ENCODE measurements at places on chromosomes 5 and 9.

DNA sequence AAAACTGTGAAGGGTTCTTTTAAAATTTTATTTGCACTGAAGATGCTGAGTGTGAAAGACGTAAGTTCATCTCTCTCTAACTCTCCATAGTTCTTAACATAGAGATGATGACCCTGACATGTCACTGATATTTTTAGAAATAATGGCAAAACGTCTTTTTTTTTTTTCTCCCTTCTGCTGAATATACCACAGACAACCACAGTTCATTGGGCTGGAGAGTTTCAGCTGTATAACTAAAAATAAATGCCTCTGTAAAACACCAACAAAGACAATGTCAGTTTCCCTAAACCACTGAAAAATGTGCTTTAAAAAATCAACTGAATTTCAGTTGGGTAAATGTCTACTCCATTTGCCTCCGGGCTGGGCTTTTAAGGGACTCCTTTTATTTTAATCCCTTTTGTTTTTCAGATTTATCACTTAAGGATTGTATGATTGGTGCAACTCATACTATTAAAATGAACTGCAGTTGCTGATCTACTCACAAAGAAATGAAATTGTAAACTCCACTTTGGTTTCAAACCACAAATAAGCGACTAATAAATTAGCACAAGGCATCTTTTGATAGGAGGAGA, 830.9 kb upstream of the WWC1 start:
- DNase-seq: no peak

DNA sequence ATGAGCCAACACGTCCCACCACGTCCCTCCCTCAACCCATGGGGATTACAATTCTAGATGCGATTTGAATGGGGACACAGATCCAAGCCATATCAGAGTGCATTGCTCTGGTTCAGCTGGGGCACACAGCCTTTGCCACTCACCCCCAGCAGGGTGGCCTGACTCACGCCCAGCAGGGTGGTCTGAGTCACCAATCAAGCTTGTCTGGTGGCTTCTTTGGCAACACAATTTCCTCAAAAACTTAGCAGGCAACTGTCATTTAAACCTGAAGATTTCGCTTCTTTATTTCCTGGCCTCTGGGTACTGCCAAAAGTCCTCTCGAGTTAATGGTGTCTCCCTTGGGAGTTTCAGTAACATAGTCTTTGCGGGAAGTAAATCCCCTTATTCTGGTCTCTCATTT, 16.3 kb upstream of the SEMA5A start:
- DNase-seq: no peak

- no peak for DNase-seq
Observed at GRCh38 chr9:131112374-131113154, 12.8 kb upstream of the NUP214 start.

DNA sequence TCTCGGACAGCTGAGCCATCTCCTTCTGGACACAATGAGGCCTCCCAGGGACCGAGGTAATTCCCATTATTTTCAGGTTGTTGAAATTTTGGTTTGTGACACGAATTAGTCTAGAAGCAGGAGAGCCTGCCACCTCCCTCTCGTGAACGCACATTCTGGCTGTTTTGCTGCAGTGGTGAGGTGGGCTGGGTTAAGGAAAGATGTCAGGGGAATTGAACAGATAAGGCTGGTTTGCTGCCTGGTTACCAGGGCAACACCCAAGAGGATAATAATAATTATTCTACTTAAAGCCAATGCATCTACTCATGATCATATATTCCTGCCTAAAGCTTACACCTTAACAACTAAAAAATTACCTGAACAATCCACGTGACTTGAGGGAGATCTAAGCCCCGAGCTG, 38.1 kb downstream of the DDX31 start:
- DNase-seq: no peak

GRCh38 chr9:131987232-131987631, 92.4 kb downstream of the MED27 start:
- no peak for DNase-seq

GRCh38 chr5:51033215-51033614, 350.0 kb upstream of the ISL1 start:
- no peak for DNase-seq

DNA sequence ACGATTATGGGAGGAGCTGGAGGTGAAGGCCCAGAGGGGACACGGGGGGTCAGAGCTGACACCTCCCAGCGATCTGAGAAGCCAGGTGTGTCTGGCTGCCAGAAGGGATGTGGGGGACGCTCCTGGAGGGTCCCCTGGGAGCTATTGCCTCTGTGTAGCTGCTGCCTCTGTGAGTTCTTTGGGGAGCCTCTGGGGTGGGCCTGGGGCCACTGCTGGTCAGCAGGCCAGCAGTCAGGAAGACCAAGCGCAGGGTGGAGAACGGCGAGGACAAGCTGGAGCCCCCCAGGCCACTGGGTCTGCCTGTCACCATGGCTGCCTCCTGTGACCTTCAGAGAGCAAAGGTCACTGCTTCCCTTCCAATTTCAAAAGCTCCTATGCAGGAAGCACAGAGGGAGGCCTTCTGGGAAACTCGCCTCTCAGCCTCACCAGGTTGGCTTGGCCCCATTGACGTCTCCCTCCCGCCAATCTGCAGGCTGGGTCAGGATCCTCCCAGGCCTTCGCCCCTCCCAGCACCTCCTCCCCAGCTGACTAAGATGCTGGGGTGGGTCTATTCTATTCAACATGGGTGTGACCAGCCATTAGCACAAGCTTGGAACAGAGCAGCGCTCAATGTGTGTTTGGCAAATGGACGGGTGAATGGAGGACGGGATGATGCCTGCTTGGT, 126.4 kb downstream of the GAPVD1 start:
- DNase-seq: no peak

GRCh38 chr9:36845844-36846243, 188.2 kb downstream of the PAX5 start:
- DNase-seq: no peak

GRCh38 chr9:18675973-18676372, 202.0 kb downstream of the ADAMTSL1 start:
- DNase-seq: no peak

- DNase-seq: no peak
Observed at GRCh38 chr5:154479160-154479943, 1.3 kb upstream of the HAND1 start.

DNA sequence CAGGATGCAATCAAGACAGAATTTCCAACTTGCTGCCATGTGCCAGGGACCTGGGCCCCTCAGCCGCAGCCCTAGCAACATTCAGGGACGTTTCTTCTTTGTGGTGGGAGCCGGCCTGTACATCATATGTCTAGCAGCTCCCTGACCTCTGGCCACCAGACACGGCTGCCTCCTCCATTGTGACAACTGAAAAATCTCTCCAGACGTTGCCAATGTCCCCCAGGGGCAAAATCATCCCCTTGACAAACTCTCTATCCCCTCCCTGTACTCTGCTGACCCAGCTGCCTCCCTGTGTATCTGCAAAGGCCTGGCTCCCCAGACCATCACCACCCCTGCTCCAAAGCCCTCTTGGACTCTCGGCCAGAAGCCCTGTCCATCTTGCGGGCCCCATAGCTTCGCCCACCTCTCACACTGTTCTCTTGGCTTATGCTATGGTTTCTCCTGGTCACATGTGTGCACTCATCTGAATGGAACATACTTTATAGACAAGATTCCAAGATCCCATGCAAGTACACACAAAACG, 40.8 kb downstream of the BICD2 start:
- no peak for DNase-seq

GRCh38 chr9:92680166-92681119, 10.5 kb upstream of the IPPK start:
- DNase-seq: no peak

DNA sequence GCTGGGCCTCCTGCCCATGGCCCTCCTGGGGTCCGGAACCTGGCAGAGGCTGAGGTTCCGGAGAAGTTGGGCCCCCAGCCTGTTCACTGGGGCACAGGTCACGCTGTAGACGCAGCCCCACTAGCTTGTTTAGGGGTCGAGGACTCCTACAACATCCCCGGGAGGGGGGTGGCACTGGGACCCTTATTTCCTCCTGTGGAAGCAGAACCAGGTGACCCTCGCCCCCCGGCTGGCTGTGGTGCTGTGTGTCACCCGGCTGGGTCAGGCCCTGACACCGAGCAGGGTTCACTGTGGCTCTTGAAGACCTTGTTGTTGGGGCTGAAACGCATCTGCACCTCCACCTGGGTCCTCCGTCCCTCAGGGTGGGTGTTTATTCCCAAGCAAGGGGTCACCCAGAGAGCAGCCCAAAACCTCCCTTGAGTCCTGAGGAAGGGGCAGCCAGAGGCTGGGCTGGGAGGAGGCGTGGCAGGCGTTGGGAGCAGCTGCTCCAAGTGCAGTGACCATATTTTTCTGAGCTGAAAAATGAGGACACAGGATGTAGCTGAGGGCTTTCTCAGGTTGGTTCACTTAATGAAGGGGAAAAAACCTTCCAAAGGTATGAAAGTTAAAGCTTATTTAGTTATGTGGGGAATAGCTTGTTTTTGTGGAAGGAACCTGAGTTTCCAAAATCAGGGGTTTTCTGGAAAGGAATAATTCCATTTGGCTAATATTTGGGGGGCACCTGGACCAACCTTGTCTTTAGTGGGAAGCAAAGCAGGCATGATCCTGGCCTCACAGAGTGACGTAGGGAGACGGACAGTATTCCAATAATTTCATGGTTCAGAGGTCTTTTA, 164.7 kb upstream of the IER5L start:
- no peak for DNase-seq

- no peak for DNase-seq
Observed at GRCh38 chr9:12922224-12922866, 147.5 kb downstream of the LURAP1L start.

GRCh38 chr5:146340260-146341081, 1.8 kb downstream of the POU4F3 start:
- DNase-seq: no peak

DNA sequence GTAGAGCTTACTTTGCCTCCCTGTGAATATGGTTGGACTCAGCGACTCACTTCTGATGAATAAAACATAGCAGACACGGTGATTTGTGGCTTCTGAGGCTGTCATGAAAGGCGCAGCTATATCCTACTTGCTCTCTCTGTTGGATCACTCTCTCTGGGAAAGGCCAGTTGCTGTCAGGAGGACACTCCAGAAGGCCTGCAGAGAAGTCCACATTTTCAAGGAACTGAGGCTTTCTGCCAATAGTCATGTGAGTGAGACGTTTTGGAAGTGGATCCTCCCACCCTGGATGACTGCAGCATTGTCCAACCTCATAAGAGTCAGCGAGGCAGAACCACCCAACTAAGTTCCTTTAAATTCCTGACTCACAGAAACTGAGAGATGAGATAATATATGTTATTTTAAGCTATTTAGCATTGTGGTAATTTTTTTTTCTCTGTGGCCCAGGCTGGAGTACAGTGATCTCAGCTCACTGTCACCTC, 156.0 kb upstream of the MAST4 start:
- no peak for DNase-seq

DNA sequence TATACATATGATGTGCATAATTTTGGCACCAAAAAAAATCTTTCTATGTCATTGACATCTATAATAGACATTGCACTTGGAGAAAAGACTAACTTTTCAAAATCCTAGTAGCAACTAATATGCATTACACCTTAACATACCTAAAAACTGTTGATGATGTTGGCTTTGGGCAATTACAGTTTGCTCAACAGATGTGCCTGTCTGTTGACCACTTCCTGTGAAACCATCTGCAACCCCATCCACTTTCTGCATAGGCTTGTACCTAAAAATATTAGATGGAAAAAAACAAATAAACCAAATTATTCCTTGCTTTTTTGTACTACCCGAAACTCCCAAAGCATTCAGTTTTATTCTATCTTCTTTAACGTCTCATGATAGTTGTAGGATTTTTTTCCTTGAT, 248.6 kb downstream of the RFX3 start:
- DNase-seq: no peak

DNA sequence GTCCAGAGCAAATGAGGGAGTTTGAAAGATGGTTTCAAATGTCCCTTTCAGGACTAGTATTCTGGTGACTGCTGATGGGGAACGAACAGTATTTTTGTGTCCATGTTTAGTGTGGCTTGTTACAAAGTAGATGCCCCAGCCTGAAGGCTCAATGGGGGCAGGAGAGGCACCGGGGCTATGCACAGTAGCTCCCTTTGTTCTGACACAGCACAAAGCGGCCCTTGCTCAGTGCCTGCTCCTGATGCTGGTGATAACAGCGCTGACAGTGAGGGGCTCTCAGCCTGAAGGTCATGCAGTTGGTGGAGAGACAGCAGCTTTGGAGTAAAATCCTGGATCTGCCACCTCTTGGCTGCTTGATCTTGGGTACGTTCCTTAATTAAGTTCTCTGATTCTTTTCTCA, 188.9 kb downstream of the SLIT3 start:
- no peak for DNase-seq

DNA sequence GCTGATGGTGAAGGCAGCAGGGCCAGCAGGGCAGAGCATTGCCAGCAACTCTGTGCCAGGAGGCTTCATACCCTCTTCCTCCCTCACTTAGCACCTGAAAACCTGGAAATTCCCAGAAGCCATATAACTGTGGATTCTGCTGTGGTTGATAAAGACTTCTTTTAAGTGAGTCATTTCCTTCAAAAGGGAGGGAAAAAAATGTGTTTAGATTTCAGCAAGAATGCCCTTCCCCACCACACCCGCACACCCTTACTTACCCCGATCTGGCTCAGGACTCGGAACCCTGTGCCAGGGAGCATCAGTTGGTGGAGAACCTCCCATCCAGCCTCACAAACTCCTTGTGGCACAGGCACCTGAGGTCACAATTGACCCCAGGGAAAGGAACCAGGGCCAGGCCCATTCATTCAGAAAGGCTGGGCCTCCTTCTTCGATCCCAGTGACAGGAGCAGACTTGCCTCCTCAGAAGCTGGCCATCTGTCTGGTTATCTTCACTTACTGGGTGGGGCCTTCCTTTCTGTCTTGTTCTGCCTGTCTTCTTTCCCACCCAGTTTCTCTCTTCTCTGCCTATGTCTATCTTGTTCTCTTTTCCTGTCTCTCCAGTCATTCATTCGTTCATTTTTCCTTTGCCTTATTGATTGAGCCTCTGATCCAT, 62.6 kb downstream of the PLAC8L1 start:
- no peak for DNase-seq

GRCh38 chr9:33404788-33405362, 2.5 kb upstream of the AQP7 start:
- DNase-seq: no peak

DNA sequence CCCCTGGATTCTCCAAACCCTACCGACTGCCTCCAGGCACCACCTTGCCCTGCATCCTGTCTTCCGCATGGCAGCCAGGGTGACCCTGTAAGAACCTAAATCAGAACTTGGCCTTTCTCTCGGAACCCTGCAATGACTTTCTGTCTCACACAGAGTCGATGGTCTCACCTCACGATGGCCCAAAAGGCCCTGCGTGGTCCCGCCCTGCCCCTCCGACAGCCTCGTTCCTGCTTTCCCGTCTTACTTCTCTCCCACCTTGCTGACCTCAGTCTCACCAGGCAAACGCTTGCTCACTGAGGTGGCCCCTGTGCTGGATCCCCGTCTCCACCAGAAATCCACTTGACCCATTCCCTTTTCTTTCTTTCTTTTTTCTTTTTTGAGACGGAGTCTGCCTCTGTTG, 142.7 kb upstream of the PHYKPL start:
- no peak for DNase-seq

Data from NCI-H2227 treated with DMSO at 0.1 percent for 48 hours (cell line).